ENCODE measurements at places on chromosomes 11 and 22.

GRCh38 chr22:21665047-21665851 lies 563 bp upstream of the PPIL2 start:
- no peak for DNase-seq

- DNase-seq = no peak
Measured at GRCh38 chr11:118223570-118223969, 1.2 kb downstream of the JAML start.

- DNase-seq = no peak
Measured at GRCh38 chr22:17114173-17114897, 6.8 kb downstream of the TMEM121B start.

DNA sequence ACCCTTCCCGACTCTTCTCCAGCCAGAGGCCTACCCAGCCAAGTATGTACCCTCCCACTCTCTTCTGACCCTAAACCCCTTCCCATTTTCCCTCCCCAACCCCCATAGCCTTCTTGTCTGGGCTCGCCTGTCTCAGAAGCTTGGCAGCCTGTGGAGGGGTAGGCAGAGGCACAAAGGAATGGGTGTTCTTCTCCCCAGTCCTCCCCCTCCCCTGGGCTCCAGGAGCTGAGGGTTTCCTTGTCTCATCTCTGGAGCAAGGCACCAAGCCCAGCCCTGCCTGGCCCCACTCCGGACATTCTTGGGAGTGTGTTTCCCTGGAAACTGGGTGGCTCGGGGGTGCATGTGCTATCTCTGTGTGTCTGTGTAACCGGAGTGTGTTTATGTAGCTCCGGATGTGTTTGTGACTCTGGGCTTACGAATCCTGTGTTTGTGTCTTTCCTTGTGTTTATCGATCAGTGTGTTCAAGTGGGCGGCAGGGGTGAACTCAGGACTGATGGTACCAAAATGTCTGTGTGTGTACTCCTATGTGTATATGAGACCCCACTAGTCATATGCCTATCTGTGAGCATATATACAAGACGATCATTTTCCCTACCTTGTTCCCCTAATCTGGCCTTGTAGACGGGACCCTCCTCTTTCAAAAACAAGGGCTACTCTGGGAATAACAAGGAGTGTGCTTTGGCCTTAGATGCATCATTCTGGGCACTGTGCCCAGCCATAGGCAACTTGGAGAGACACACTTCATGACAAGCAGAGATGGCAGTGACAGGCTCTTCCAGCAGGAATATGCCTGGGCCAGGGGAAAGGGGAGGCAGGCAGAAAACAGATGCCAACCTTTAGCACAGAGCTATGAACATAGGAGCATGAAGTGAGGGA lies 10.9 kb downstream of the PHLDB1 start:
- DNase-seq = no peak

- no peak for DNase-seq
Measured at GRCh38 chr11:21411104-21411503, 741.7 kb downstream of the NELL1 start.

GRCh38 chr11:64762674-64763525 lies 3.1 kb upstream of the PYGM start:
- DNase-seq = no peak

GRCh38 chr22:32318361-32318760 lies 39.3 kb upstream of the RFPL3 start:
- no peak for DNase-seq

DNA sequence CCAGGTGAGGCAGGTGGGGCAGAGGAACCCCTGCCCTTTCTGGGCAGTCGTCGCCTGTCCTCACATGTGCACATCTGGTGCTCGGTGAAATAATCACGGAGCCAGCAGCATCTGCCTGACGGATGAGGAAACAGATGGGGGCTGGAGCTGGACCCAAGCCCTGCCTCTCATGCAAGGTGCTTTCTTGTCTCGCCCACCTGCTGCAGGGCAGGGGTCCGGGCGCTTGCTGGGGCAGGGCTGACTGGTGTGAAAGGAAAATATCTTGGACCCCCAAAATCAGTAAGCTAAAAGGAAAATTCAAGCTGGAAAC lies 3.3 kb downstream of the ALDH3B2 start:
- no peak for DNase-seq

GRCh38 chr11:17907046-17907445 lies 105.8 kb downstream of the SERGEF start:
- DNase-seq = no peak

- DNase-seq = no peak
Measured at GRCh38 chr11:108009497-108010370, 1.0 kb downstream of the CUL5 start.

GRCh38 chr11:3632070-3632660 lies 9.6 kb downstream of the ART5 start:
- DNase-seq = no peak

DNA sequence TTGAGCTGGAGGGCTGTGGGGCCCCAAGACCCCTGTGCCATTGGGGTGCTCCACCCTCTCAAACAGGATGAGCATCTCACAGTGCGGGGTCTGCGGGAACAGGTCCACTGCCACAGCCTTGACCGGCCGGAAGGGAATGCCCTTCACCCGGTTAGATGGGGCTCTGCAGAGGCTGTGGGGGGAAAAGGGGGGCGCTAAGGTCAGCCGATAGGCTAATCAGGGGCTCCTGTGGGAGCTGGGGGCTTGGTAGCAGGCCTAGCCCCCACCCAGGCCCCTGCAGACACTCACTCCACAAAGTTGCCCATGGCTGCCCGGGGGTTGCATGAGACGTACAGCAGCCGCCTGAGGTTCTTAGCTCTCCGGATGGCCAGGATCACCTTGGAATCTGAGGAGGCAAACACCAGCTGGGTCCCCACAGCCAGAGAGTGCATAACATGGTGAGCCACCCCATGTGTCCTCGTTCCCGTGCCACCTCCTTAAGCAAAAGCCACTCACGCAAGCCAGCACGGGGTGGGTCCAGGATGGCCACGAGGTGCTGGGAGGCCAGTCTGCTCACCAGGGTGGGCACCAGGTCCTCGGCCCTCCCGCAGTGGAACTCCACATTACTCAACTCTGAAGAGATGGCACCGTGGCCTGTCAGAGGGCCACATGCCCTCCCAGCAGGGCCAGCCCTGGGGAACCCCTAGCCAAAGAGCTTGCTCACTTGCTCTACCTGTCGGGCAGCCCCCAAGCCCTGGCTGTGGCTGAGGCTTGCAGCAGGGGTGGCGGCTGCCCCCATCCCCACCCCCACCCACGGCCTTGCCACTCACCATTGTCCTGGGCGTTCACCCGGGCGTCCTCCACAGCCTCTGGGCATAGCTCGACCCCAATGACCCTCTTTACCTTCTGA lies 3.0 kb upstream of the RANBP1 start:
- DNase-seq = no peak

- DNase-seq = no peak
Measured at GRCh38 chr22:47129902-47130635, 367.6 kb downstream of the TBC1D22A start.

DNA sequence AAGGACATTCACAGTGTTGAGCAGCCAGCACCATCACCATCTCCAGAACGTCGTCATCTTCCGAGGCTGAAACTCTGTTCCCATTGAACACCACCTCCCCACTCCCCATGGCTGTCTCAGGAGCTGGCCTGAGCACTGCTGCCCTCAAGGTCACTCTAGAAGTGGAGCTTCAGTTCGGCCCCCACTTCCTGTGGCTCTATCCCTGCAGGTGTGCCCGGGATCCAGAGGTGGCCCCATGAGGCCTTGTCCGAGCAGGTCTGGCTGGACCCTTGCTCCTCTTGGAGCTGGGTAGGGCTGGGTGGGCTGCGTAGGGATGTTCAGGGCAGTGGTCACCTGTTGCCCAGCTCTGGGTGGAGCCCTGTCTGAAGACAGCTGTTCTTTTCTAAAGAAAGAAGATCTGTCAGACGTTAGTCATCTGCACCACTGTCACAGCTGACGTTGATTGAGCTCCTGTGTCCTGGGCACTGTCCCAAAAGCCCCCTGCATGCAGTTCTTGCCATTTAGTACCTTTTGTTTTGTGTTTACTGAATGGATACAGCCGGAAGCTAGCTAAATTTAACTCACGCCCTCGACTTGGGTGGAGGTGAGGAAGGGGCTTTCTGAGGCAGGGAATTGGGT lies 75.5 kb upstream of the CLDN5 start:
- no peak for DNase-seq

DNA sequence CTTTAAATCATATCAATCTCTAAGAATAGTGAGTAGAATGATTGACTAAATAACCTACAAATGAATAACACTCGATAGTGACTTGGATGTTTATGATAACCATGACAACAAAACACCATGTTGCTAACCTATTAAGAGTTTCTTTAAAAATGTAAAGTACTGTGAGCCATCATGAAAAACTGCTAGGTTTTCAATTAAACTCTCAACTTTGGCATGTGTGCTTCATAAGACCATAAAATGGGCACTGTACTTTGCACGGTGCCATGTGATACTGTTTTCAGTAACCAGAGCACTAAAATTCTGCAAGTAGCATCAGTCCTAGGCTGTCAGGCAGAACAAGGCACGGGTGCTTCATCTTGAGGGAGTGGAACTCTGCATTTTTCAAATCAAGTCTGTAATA lies 96.2 kb upstream of the TRIM77 start:
- DNase-seq = no peak

DNA sequence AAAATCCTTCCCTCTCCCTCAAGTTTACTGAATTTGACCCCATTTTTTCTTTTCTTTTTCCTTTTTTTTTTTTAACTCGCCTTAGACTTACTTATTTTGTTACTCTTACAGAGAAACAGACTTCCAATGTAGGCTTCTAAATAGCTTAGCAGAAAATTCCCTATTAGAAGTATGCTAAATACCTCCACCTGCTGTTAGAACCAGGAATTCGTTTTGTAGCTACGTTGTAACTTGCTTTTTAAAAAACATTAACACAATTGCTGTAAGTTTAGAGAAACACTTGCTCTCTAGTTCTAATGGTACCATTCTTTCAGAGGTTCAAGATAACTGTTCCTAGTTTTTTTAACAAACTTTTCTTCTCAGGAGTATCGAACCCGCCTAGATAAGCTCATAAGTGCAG lies 324.2 kb downstream of the DCDC1 start:
- DNase-seq = no peak

- DNase-seq = no peak
Measured at GRCh38 chr11:68115285-68115684, 5.9 kb downstream of the CHKA start.

GRCh38 chr11:124069429-124070401 lies 28.6 kb upstream of the OR10G7 start:
- no peak for DNase-seq

DNA sequence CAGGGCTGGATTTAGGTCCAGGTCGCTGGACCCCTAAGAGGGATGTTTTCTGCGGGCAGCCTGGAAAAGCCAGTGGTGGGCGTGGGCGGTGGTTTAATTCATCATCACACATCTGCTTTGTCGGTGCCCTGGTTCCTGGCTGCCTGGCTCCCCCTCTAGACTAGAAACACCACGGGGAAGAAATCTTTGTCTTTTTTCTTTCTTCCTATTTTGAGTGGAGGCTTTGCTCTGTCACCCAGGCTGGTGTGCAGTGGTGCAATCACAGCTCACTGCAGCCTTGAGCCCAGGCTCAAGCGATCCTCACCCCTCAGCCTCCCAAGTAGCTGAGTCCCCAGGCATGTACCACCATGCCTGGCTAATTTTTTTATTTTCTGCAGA lies 86.6 kb upstream of the LINC01488 start:
- no peak for DNase-seq

DNA sequence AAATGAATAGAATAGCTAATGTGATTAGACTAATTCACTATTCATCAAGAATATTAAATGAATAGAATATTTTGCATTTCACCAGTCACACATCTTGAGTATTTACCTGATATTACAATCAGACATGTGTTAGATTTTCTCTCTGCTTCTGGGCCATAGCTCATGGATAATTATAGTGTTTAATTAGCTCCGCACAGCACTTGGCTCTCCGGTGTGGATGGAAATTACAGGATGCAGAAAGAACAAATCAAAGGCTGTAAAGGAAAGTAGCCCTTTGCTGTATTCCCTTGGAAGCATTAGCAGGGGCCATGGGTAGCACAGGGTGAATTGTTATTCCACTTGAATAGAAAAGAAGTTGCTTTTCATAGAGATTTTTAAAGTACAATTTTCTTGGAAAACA lies 320.3 kb upstream of the SORL1-AS1 start:
- DNase-seq = no peak

DNA sequence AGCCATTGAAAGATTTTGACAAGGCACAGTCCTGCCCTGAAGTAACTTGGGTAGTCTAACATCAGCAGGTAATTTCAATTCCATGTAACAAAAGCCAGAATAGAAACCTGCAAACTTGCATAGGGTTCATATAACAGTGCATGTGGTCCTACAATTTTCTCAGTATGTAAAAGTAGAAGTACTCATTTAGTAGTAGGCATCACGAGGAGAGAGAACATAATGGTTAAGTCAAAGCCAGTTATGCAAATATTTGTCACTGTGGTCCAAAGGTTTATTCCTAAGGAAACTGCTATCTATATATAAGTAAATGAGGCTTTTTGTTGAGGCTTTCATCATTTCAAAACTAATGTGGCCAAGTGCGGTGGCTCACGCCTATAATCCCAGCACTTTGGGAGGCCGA lies 10.1 kb downstream of the ATP5MG start:
- no peak for DNase-seq

DNA sequence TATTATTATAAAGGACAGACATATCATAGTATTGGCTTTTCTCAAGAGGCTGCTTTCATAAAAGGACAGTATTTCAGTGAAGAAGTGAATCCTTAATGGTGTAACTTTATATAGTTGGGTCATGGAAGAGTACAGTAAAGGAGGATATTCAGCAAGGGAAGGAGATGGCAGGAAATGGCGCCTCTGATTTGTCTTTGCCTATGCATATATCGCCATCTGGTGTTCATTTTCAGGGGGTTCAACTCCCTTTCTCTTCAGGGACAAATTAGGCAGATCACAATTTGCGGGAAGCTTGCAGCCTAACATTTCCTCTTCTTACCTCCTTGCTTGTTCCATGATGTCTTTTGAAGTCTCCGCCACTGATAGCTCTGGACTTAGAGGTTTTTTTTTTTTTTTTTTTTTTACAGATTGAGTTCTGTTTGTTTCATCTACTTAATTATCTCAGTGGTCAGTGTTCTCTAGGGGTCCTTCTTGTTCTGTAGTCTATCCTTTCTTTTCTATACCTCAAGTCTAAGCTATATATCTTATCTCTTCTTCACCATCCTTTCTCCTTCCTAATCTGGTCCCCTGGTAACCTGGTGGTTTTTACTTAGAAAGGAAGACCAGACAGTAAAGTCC lies 21.8 kb upstream of the RRM1 start:
- peak; percentile 51 for DNase-seq

- DNase-seq = no peak
Measured at GRCh38 chr11:91133361-91133760, 910.5 kb upstream of the CHORDC1 start.

DNA sequence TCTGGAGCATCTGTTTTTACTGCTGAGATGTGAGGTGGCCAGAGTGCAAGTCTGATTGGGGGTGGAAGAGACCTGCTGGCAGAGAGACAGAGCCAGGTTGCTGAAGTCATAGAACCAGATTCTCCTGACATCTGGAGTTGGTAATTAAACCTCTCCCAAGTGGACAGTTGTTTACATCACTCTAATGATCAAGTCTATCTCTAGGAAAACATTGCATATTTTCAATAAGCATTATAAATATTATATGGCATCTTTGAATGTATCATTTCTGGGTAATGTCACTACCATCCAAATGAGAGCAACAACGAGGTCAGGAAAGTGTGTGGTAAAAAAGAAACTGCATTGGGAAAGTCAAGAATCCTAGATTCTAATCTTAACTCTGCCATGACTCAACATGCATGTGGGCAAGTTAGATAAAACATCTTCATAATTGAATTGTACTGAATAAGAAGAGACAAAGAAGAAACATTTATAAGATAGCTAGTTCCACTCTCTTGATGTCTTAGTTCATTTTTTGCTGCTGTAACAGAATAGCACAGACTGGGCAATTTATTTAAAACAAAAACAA lies 351.2 kb upstream of the API5 start:
- DNase-seq = no peak

All from NCI-H1436 treated with DMSO at 0.1 percent for 48 hours (cell line).